Caco-2 (cell line): ENCODE measurements at places on chromosomes 7 and 10.

- H3K4me1 ChIP-seq = no peaks in the 10 kb centered on the region
- H3K27me3 ChIP-seq = no peaks in the 10 kb centered on the region; the same call in 1 of the 2 replicates
These were observed 74.0 kb upstream of the VWDE start for GRCh38 chr7:12477620-12478019.

- H3K27ac ChIP-seq = no peak overlapping the region
- no peaks in the 10 kb centered on the region for H3K36me3 ChIP-seq
- no peak overlapping the region for H3K4me3 ChIP-seq
- no peaks in the 10 kb centered on the region for H3K4me1 ChIP-seq
These were observed 737 bp downstream of the CABCOCO1 start for GRCh38 chr10:61663466-61663865.

GRCh38 chr7:30921540-30922401 is 10.1 kb downstream of the AQP1 start:
- H3K4me3 ChIP-seq = no peak overlapping the region
- DNase-seq = no peak
- no peak overlapping the region for H3K27ac ChIP-seq
- no peaks in the 10 kb centered on the region for H3K36me3 ChIP-seq
- no peaks in the 10 kb centered on the region for H3K4me1 ChIP-seq

DNA sequence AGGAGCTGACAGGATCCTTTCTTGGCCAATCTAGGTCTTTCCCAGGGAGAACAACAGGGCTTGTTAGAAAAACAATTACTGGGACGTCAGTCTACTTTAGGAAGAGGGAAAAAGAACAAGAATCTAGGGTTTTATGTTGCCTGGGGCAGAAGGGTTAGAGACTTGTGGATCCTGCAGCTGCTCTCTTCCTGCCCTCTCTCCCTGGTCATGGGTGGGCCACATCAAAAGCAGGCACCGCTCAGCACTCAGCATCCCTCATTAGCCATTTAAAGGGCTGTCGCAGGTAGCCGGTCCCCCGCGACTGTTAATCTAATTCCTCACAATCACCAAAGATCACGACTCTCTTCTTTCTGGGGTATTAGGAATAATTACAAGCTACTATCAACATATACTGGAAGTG is 631.9 kb downstream of the CALN1 start:
- no peak for DNase-seq
- no peak overlapping the region for H3K27ac ChIP-seq
- no peak overlapping the region for H3K4me3 ChIP-seq
